ENCODE measurements at places on chromosomes 7 and 10. TPM values are rescaled to one million over a fixed set of nuclear protein-coding genes. Genes with fewer than 3 reads are reported as not detected.

The FOXI2 gene
- 17.0 TPM for total RNA-seq

- H3K27me3 ChIP-seq, result no peaks in the 10 kb centered on the region
- H3K4me1 ChIP-seq, result no peaks in the 10 kb centered on the region
- H3K27ac ChIP-seq, result no peak overlapping the region
- DNase-seq, result no peak
Measured at GRCh38 chr10:116972131-116972530, 32.9 kb downstream of the SHTN1 start.

GRCh38 chr7:148397551-148397950 is 193.0 kb upstream of the C7orf33 start:
- H3K4me1 ChIP-seq, result peaks cover 9% of the 10 kb centered on the region
- H3K27me3 ChIP-seq, result no peaks in the 10 kb centered on the region
- no peak overlapping the region for H3K4me3 ChIP-seq
- no peak for DNase-seq
- H3K27ac ChIP-seq, result no peak overlapping the region

DNA sequence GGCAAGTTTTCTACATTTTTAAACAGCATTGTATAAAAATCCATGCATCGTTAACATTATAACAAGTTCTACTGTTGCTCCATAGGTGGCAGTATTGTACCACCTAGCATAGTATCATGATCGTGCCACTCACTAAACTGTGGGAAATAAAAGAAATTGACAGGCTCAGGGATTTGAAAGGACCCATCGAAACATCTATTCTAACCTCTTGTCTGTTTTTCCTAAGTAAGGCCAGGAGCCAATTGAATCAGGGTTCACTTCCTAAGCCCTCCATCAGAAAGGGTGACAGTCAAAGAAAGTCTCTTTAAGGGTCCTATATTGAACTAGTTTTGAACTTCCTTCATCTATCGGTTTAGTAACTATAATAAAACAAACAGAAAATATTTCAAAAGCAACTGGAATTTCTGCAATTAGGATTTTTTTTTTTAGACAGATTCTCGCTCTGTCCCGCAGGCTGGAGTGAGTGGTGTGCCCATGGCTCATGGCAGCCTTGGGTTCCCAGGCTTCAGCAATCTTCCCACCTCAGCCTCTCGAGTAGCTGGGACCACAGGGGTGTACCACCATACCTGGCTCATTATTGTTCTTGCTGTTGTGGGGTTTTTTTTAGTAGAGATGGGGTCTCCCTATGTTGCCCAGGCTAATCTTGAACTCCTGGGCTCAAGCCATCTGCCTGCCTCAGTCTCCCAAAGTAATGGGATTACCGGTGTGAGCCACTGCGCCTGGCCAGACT is 9.4 kb downstream of the HACD1 start:
- H3K27ac ChIP-seq, result no peak overlapping the region
- no peak overlapping the region for H3K4me3 ChIP-seq
- H3K36me3 ChIP-seq, result peaks cover 30% of the 10 kb centered on the region
- peak; percentile 45 for DNase-seq
- H3K4me1 ChIP-seq, result no peaks in the 10 kb centered on the region

The NEURL1 gene
- total RNA-seq, result 0.37 TPM

The CPA2 gene
- 0.66 TPM for total RNA-seq

- H3K4me3 ChIP-seq, result no peak overlapping the region
- no peak for DNase-seq
- no peaks in the 10 kb centered on the region for H3K4me1 ChIP-seq
- no peaks in the 10 kb centered on the region for H3K36me3 ChIP-seq
- H3K27ac ChIP-seq, result no peak overlapping the region
Measured at GRCh38 chr7:77383333-77383740, 32.8 kb downstream of the GSAP start.

The MPP7 gene
- 4.1 TPM for total RNA-seq

DNA sequence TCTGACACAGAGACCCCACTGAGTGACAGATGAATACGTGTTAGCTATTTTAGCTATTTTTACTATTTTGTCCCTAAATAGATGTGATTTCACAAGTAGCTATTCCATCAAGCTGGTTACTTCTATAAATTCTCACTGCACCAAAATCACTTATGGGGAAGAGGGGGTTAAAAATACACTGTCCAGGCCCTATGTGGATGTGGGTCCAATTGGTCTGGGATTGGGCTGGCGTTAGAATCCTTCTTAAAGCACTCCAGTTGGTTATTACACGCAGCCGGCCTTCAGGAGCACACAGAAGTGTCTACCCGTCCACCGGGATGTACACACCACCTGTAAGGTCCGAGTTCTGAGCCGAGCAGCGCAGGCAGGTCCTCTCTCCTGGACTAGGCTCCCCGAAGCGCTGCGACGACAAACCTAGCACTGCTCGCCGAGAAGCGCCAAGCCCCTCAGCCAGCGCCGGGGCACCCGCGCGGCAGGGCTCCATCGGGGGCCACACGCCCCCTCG is 222.3 kb upstream of the MKLN1 start:
- H3K36me3 ChIP-seq, result no peaks in the 10 kb centered on the region
- DNase-seq, result peak; percentile 73
- H3K27me3 ChIP-seq, result peaks cover 33% of the 10 kb centered on the region
- peaks cover 2% of the 10 kb centered on the region for H3K4me1 ChIP-seq
- H3K27ac ChIP-seq, result no peak overlapping the region
- H3K4me3 ChIP-seq, result peak overlapping the region; percentile 81

- no peak overlapping the region for H3K4me3 ChIP-seq
- H3K27me3 ChIP-seq, result no peaks in the 10 kb centered on the region
- no peaks in the 10 kb centered on the region for H3K36me3 ChIP-seq
- DNase-seq, result no peak
- no peak overlapping the region for H3K27ac ChIP-seq
- H3K4me1 ChIP-seq, result peaks cover 6% of the 10 kb centered on the region
Measured at GRCh38 chr7:111229916-111230315, 139.0 kb downstream of the LRRN3 start.

The NAT16 gene
- not detected for total RNA-seq

GRCh38 chr10:69819716-69820506 is 18.2 kb downstream of the COL13A1 start:
- no peaks in the 10 kb centered on the region for H3K4me1 ChIP-seq
- H3K4me3 ChIP-seq, result no peak overlapping the region
- H3K27me3 ChIP-seq, result no peaks in the 10 kb centered on the region
- H3K36me3 ChIP-seq, result no peaks in the 10 kb centered on the region

DNA sequence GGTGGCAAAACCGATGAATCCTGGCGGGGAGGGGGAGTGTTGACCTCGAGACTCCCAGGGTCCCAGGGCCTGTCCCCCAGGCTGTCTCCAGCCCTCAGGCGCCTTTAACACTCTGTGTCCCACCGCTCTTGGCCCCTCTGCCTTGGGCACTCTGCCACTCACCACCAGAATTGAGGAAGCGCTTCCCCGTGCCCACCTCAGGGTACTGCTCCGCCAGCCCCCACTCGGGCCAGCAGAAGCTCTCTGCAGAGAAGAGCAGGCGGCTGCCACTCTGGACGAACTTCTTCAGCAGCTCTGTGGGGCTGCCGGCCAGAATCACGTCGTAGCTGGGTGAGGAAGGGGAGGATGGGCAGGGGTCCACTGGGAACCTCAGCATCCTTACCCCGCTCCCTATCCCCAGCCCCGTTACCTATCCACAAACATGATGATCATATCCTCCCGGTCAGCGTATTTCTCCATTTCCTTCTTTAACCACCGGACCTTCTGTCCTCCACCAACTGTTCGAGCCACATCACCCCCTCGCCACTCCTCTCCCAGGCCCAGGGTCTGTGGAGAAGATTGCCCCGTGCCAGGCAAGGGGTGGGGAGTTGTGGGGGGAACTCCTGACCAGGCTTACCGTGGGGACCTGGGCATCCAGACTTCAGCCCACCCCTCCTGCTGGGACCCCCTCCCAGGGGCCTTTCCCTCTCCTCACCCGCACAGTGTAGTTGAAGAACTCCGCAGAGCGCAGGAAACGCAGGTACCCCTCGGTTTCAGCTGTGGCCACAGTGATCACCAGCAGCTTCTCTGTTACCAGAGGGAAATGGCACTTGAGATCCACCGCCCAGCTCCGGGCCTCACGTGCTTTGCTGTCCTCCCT is 1.2 kb downstream of the PLOD3 start:
- peaks cover 7% of the 10 kb centered on the region for H3K36me3 ChIP-seq
- DNase-seq, result no peak
- no peak overlapping the region for H3K27ac ChIP-seq

The PDE1C gene
- 0.29 TPM for total RNA-seq

The FAM221A gene
- total RNA-seq, result 20.8 TPM

The PRKCQ gene
- 21.0 TPM for total RNA-seq

The GNG11 gene
- total RNA-seq, result 3.1 TPM

GRCh38 chr10:58661902-58662301 is 149.2 kb downstream of the BICC1 start:
- no peaks in the 10 kb centered on the region for H3K27me3 ChIP-seq
- H3K4me1 ChIP-seq, result no peaks in the 10 kb centered on the region
- no peaks in the 10 kb centered on the region for H3K36me3 ChIP-seq
- H3K27ac ChIP-seq, result no peak overlapping the region
- no peak for DNase-seq

- no peaks in the 10 kb centered on the region for H3K36me3 ChIP-seq
- no peaks in the 10 kb centered on the region for H3K27me3 ChIP-seq
- H3K4me1 ChIP-seq, result no peaks in the 10 kb centered on the region
- DNase-seq, result no peak
- no peak overlapping the region for H3K4me3 ChIP-seq
Measured at GRCh38 chr7:81469153-81469868, 300.5 kb downstream of the HGF start.

GRCh38 chr7:48563334-48563733 is 361.0 kb upstream of the CDC14C start:
- no peak overlapping the region for H3K27ac ChIP-seq
- H3K27me3 ChIP-seq, result no peaks in the 10 kb centered on the region
- H3K4me1 ChIP-seq, result no peaks in the 10 kb centered on the region
- DNase-seq, result no peak

GRCh38 chr7:986766-987751 is 4.1 kb downstream of the CYP2W1 start:
- H3K27ac ChIP-seq, result no peak overlapping the region
- DNase-seq, result no peak
- no peaks in the 10 kb centered on the region for H3K4me1 ChIP-seq
- no peak overlapping the region for H3K4me3 ChIP-seq
- H3K27me3 ChIP-seq, result no peaks in the 10 kb centered on the region

GRCh38 chr7:111029141-111029572 is 61.8 kb upstream of the LRRN3 start:
- peaks cover 9% of the 10 kb centered on the region for H3K4me1 ChIP-seq
- H3K27ac ChIP-seq, result no peak overlapping the region
- H3K4me3 ChIP-seq, result no peak overlapping the region
- H3K27me3 ChIP-seq, result no peaks in the 10 kb centered on the region
- H3K36me3 ChIP-seq, result no peaks in the 10 kb centered on the region
- DNase-seq, result no peak

- H3K27me3 ChIP-seq, result no peaks in the 10 kb centered on the region
- no peak overlapping the region for H3K4me3 ChIP-seq
- no peak overlapping the region for H3K27ac ChIP-seq
- H3K36me3 ChIP-seq, result no peaks in the 10 kb centered on the region
- no peaks in the 10 kb centered on the region for H3K4me1 ChIP-seq
Measured at GRCh38 chr10:113583571-113583970, 30.7 kb downstream of the HABP2 start.

The OR2A7 gene
- 4.3 TPM for total RNA-seq

The LIPJ gene
- 0.09 TPM for total RNA-seq

DNA sequence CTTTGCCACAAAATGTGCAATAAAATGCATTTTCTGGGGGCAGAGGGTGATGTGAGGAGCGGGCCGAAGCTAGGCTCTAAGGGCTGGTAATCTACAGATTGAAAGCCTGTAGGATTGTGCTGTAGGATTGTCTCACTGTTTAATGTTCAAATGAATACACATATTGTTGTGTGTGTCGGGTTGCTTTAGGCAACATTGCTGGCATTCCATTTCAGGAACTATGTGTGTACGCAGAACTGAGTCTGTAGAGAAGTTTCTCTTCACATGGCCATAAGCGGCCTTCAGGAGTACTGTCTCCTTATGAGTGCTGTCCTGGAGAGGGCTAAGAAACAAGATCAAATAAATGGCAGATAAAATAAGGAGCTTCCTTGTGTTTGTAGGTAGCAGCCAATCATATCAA is 540.2 kb downstream of the GATA3 start:
- H3K27me3 ChIP-seq, result no peaks in the 10 kb centered on the region
- no peaks in the 10 kb centered on the region for H3K36me3 ChIP-seq
- no peak for DNase-seq
- no peaks in the 10 kb centered on the region for H3K4me1 ChIP-seq

- H3K27ac ChIP-seq, result no peak overlapping the region
- no peaks in the 10 kb centered on the region for H3K36me3 ChIP-seq
- H3K4me3 ChIP-seq, result no peak overlapping the region
- DNase-seq, result peak; percentile 94
Measured at GRCh38 chr10:96511044-96511945, 2.4 kb downstream of the TLL2 start.

The CPN1 gene
- total RNA-seq, result 1.3 TPM

All from endodermal cell (in vitro differentiated cells).